Caki2 (cell line): ENCODE measurements at places on chromosomes 6 and 20.

DNA sequence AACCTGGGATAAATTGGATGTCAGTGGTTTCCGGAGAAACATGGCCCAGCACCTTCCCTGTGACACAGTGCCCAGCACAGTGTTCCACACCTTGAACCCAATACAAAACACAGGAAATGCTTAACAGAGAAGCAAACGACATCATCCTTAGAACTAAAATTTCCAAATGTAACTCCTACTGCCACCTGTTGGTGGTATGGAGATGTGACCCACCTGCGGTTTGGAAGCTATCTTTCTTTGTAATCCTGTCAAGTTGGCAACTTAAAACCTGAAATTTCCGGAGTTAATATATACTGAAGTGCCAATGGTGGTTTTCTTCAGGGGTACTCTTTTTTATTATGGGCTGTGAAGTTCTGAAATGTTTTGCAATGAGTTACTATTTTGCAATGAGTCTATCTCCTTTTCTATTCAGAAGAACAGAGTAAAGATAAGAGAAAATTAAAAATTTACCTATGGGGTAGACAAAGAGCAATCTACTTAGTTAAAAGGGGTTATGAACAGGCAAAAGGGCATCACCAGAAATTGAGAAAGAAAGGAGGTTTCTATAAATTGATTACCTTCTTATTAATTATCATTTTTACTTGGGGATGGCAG, 658.8 kb downstream of the PTPRT start:
- peak; percentile 19 for DNase-seq

DNA sequence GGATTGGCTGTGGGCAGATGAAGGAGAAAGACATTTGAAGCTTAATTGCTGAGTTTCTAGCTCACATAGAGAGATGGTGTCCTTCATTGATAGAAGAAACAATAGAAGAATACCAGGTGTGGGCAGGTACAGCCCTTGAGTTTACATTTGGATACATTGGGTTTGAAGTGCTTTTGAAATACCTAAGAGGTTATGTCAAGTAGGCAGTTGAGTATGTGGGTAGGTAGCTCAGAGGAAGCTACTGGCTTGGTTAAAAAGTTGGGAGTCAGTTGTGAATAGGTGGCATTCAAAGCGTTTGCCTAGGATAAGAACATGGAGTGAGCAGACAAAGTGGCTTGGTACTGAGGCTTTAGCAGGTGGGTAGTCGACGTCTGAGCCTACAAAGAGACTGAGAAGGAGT, 25.0 kb downstream of the NDUFAF5 start:
- no peak for DNase-seq

DNA sequence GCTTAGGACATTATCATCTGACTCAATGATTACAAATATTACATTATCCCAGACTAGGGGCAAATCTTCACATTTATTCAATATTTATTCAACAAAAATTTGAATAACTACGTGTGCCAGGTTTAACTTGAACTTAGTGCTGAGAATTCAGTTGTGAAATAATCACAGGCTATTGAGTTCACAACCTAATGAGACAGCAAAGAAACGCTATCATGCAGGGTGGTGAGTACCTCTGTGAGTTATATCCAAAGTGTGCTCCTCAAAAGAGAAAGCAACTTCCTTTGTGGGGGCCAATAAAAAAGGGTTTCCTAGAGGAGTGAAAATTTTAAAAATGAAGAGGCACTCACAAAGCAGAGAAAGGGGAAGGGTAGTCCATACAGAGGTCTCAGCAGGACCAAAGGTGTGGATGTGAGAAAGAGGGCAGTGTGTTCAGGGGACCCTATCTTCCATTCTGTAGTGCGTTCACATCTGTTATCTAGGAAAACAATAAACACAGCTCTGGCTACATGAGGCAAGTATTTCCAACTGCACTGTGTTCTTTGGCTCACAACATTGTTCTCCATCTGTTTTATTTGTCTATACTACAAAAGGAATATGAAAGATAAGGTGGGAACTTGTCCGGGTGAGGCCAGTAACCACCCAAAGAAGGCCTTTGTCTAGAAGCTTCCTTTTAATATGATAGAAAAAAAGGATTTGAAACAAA, 155.4 kb upstream of the MARCKS start:
- DNase-seq = no peak

- no peak for DNase-seq
These were observed 21.0 kb downstream of the OGFRL1 start for GRCh38 chr6:71309656-71310055.

GRCh38 chr6:146593986-146594385, 4.8 kb upstream of the ADGB start:
- DNase-seq = no peak
